ENCODE measurements at places on chromosomes 1 and 21.

DNA sequence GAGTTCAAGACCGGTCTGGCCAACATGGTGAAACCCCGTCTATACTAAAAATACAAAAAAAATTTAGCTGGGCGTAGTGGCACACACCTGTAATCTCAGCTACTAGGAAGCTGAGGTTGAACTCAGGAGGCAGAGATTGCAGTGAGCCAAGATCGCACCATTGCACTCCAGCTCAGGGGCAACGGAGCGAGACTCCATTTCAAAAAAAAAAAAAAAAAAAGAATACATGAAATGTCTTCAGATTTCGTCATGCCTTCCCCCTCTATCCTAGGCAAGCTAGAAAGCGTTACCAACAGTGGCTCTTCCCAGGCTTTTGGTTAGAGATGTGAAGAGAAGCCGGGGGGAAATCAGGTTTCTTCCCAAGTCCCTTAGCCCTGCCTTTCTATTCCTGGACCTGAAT is 3.6 kb downstream of the TFF1 start:
- DNase-seq: no peak

- no peak for DNase-seq
These were observed 34.7 kb downstream of the CDCA8 start for GRCh38 chr1:37726751-37727585.

DNA sequence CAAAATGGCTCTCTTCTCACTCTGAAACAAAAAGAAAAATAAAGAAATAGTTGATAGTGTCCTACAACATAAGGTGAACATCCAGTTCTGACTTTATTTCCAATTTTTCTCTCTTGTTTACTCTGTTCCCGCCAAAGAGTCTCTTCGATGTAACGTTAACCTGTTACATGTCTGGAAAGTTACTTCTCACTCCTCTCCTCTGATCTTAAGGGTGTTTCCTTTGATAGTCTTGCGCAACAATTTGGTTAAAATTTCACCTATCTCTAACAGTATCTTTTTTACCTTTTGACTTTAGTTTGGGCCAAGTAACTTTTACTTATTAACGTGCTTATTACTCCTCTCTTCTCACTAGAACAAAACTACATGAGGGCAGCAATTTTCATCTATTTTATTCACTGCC is 1450.2 kb downstream of the BRINP3 start:
- DNase-seq: no peak

- DNase-seq: no peak
These were observed 45.4 kb upstream of the DIP2A start for GRCh38 chr21:46413365-46413696.

GRCh38 chr1:9654051-9654833 is 2.7 kb downstream of the PIK3CD start:
- peak; percentile 58 for DNase-seq

DNA sequence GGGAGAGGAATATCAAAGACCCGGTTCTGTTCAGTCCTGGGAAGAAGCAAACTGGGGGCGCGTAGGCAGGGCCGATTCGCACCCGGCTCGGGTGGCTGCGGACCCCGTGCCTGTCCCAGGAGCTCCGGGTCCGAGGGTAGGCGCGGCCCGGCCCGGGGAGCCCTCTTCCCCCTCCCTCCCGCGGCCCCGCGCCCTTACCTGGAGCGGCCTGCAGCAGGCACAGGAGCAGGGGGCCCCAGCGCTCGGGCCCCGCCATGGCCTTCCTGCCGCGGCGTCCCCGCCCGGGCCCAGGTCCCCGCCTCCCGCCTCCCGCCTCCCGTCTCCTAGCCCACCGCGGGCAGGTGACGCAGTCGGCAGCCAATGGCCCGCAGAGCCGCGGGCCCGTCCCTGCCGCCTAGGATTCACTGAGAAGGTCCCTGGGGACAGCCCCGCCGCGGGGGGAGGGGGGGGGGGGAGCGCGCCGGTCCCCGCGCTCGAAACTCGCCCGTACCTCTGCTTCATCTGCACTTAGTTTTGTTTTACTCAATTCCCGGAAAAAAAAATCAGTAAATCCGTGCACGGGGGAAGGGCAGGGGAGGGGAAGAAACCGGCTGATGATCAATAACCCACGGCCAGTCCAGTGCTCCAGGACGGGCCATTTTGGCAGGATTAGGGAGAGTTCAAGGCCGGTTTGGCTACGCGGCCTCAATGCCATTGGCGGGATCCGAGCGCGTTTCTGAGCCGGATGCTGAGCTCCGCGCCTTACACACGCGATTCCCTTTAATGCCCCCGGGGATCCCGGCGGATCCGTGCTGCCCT is at the start of gene IFNLR1:
Gene IFNLR1 (minus strand): TSS at position 297 of the 798 bp plus-strand sequence. CDS start 41 bp downstream, at position 256.
- DNase-seq: peak; percentile 87

- DNase-seq: no peak
These were observed 174.6 kb downstream of the RWDD3 start for GRCh38 chr1:95408507-95409136.

DNA sequence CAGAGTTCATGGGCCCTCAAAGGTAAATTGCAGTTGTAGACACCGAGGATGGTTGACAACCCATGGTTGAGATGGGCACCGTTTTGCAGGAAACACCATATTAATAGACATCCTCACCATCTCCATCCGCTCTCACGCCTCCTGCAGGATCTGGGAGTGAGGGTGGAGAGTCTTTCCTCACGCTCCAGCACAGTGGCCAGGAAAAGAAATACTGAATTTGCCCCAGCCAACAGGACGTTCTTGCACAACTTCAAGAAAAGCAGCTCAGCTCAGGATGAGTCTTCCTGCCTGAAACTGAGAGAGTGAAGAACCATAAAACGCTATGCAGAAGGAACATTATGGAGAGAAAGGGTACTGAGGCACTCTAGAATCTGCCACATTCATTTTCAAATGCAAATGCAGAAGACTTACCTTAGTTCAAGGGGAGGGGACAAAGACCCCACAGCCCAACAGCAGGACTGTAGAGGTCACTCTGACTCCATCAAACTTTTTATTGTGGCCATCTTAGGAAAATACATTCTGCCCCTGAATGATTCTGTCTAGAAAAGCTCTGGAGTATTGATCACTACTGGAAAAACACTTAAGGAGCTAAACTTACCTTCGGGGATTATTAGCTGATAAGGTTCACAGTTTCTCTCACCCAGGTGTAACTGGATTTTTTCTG is 9.3 kb downstream of the SLAMF8 start:
- no peak for DNase-seq
